ENCODE measurements at places on chromosomes 4 and X.

- no peak for DNase-seq
These were observed 51.9 kb downstream of the EFHC2 start for GRCh38 chrX:44291468-44292092.

GRCh38 chr4:185997296-185997695 lies 71.7 kb upstream of the TLR3 start:
- no peak for DNase-seq

- no peak for DNase-seq
These were observed 182.0 kb downstream of the TENT5D start for GRCh38 chrX:80602036-80602860.

- no peak for DNase-seq
These were observed 312.2 kb downstream of the ARHGAP24 start for GRCh38 chr4:85787133-85787532.

DNA sequence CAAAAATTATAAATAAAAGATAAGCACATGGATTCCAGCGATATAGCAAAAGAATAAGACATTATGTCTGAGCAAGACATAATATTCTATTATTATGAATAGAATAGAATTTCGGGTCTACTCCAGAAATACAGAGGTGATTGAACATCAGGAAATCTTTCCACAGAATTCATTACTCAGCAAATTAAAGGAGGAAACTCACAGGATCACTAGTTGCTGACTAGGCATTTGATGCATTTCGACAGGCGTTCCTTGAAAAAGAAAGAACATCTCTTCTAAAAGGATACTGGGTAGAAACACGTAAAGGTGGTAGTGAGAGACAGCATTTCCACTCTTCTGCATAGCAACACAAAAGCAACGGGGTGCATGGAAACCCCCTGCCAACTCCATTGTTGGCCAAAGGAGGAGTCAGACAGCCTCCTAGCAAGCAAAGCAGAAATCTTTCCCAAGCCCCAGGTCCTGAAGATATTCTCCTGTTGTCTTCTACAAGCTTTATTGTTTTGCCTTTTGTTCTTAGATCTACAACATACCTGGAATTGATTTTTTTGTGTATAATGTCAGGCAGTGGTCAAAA lies 14.3 kb upstream of the PDZD4 start:
- DNase-seq, result no peak

GRCh38 chr4:152169683-152170082 lies 366.2 kb downstream of the FBXW7 start:
- no peak for DNase-seq

DNA sequence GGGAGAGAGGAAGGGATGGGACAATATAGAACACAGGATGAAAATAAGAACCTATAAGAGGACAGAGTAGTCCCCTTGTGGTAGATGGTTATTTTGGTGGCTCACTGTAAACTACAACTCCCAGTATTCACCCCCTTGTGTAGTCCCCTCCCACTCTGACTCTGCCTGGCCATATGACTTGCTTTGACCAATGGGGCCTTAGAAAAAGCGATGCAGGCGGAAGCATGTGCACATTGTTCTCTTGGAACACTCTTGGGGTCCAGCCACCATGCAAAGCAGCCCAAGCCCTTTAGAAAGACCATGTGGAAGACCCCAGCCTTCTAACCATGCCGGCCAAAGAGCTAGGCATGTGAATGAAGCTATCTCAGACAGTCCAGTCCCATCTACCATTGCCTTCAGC lies 415.0 kb downstream of the BCOR start:
- no peak for DNase-seq

GRCh38 chrX:148815218-148815961 lies 315.0 kb downstream of the AFF2 start:
- no peak for DNase-seq

GRCh38 chr4:8847331-8847730 lies 24.3 kb downstream of the HMX1 start:
- DNase-seq, result no peak

DNA sequence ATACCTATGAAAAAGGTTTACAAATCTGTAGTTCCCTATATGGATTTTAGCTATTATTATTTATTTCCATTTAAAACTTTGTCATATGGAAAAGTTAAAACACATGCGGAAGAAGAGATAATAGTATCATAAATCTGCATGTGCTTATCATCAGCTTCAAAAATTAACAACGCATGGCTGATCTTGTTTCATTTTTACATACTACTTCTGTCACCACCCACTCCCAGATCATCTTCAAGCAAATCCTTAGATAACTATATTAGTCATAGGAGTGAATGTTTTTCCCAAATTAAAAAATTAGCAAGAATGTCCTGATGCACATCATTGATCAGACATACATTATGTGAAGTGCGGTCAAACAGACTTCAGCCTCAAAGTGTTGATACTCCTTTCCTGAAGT lies 24.6 kb upstream of the MOB1B start:
- DNase-seq, result no peak

DNA sequence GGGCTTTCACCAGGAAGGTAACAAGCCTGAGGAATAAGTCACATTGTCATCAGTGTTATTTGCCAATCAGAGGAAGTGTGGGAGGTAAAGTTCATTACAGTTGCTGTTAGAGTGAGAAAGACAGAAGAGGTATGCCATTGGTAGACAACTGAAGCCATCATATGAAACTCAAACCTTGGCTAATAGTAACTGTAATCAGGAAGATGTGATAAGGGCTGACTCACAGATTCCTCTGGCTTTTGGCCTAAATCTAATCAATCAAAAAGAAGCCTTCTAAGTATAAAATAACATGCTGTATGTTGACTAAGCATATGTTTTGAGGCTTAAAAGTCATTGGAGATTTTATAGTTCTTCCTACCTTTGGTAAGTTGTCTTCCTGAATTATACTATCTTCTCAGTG lies 242.8 kb downstream of the PCDH7 start:
- no peak for DNase-seq

DNA sequence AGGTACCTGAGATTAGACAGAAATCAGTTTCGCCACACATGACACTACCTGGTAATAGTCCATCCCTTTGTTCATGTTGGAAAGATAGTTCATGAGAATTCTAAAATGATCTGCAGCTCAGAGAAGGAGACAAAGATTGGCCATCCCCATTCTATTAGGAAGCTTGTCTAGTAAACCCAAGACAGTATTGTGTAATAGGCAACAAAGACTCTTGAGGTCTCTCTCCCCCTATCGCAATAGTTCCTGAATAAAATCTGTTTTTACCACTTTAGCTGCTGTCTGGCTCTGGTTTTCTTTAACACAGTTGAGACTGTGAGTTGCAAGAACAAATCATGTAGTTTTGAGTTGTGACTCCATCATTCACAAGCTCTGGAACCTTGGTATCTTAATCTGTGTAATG lies 14.8 kb upstream of the BBS7 start:
- no peak for DNase-seq

GRCh38 chr4:98512918-98513317 lies 145.5 kb downstream of the TSPAN5 start:
- DNase-seq, result no peak

DNA sequence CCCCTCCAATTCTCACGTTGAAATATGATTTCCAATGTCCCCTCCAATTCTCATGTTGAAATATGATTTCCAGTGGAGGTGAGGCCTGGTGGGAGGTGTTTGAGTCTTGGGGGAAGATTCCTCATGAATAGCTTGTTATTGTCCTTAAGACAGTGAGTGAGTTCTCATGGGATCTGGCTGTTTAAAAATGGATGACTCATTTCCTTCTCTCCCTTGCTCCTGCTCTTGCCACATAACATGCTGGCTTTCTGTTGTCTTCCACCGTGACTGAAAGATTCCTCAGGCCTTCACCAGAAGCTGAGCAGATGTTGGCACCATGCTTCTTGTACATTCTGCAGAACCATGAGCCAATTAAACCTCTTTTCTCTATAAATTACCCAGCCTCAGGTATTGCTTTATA lies 346.8 kb upstream of the TECRL start:
- no peak for DNase-seq
